ENCODE measurements at places on chromosomes 2 and 18.

- DNase-seq = no peak
Measured at GRCh38 chr2:150046211-150046610, 441.3 kb downstream of the RND3 start.

GRCh38 chr2:196288006-196288538, 116.7 kb upstream of the STK17B start:
- no peak for DNase-seq

DNA sequence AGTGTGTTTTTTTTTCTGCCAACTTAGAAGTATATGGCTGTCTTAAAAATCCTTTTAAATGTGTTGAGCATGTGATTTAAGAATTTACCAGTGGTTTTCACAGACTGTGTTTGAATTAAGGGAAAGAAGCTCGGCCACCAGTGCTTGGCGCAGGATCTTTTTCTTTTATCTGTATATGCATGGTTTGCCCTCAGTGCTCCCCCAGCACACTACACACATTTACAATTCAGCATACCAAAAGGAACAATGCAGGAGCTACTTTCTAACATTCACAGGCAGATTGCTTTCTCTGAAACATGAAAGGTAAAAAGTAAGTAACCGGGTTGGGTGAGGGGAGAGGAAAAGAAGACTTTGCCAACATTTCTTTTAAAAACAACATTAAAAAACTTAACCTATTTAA, 3.9 kb downstream of the SALL3 start:
- DNase-seq = no peak

- DNase-seq = no peak
Measured at GRCh38 chr18:48902856-48903601, 47.7 kb downstream of the SMAD7 start.

DNA sequence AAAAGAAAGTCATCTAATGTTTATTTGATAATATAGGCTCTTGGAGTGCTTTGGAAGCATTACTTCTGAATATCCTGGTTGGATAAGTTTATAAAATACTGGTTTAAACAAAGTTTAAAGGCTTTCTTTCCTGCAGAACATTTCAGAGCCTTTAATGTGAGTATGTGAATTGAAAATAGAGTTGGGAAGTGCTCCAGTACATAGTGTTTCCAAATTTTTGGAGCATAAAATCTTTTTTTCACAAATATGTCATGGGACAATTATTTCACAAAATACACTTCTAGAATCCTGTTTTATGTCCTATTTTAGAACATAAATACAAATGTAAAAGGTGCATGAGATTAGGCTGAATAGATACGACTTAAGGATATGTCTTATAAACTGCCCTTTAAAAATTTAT, 158.9 kb upstream of the HNRNPA3 start:
- no peak for DNase-seq

DNA sequence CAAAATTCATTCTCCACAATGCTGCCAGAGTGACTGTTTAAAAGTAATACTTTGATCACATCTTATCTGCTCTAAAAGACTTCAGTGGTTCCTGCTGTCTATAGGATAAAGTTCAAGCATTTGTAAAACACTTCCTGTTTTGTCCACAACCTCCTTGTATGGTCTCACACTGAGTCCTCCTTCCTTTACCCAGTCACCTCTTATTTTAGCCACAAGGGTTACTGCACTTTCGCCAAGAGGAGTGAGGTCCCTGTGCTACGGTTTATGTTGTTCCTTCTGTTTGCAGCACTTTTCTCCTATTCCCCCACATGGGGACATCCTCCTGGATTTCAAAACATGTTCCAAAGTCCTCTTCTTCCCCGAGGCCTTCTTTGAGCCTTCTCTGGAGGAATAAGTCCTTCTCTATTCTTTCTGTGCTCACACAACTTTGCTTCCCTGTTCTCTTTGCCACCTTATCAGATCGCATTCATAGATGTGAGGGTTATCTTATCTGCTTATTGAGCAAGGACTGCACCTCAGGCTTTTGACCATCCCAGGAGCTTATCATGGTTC, 112.2 kb upstream of the NABP1 start:
- no peak for DNase-seq

DNA sequence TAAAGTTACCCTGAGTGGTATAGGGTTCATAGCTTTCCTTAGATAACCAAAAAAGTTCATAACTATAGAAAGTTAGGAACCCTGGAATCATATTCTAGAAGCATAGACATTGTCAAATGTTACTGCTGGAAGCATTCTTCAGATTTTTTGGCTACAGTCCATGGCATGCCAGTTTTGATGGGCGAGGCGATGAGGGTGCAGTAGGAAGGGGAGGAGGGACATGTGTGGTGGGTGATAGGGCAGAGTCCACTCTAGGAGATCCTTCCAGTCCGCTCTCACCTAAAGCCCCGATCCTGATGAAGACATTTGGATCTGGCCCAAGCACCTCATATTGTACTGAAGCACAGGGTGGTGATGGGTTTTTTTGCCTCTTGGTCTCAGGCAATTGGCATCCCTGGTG, 91.8 kb downstream of the HRH4 start:
- DNase-seq = no peak

GRCh38 chr2:54347622-54348021, 91.6 kb upstream of the TSPYL6 start:
- no peak for DNase-seq

DNA sequence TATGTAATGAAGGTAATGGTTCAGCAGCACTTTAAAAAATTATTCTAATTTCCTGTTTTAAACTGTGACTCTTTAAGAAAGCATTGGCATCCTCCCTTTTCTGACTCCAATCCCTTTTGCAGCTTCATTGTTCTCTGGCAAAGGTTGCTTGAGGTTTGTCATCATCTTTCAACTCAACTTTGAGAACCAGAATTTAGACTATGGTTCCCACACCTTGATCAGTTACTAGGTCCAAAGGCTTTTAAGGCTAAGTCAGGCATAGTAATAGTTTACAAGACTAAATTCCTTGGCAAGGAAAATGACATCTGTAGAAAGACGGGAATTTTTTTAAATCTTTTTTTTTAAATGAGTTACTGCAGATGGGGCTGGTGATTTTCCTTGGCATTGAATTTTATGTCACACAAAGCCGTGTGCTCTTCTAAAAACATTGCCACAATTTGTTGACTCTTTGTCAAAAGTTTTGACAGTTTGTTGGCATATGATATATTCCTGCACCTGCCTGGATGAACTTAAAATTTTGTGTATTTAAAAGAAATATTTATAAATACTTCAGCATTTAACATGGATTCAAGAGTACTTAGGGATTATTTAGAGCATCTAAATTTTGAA, 451.0 kb downstream of the MEIS1 start:
- no peak for DNase-seq

- DNase-seq = no peak
Measured at GRCh38 chr2:177639262-177639914, 246.8 kb downstream of the AGPS start.

- no peak for DNase-seq
Measured at GRCh38 chr18:79903071-79903635, 48.3 kb downstream of the SLC66A2 start.

DNA sequence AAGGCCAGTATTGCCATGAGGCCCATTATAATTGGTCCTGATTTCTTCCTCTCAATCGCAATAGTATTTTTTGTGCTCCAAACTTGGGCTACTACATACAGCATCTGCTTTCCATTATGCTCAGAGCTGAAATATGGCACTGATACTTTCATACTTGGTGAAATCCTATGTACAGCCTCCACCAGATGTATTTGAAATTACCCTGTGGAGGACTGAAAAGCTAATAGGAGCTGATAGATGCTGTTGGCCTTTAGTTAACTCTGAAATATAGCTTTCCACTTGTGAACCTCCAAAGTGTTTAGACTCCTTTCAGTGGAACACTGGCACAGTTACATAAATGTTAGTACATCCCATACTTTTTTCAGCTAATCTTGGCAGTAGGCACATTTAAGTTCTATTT, 205.7 kb downstream of the NEDD4L start:
- DNase-seq = no peak

DNA sequence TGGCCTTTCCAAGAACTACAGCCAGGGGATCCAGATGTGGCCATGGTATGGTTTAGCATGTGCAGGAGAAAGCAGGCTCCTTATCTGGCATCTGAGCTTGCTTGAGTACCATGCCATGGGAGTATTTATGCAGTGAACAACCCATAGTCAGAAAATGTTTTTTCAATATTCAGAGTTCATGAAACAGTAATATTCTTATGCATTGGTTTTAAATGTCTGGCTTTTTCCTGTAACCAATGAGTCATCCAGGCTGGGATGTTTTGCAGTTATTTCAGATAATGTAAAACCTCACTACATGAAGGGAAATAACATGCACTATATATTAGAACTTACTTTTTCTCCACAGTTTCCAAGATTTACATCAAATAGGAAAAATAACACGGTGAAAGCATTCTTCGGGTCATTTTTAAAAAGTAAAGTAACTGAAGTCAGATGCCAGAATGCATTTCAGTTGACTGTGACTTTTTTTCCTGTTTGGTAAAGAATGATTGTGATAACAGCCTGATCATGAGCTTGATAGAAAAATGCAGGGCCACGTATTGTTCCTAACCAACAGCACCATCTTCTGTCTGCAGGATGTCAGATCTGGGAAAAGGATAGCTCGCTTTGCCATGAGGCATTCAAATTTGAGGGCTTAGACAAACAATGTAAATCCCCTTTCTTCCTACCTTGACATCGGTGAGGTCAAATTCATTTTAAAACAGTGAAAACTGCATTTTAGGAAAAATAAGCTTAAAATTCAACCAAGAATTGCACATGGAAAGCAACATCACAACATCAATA, 152.8 kb downstream of the DSC3 start:
- DNase-seq = no peak

- DNase-seq = no peak
Measured at GRCh38 chr2:229409751-229410181, 138.7 kb upstream of the PID1 start.

- no peak for DNase-seq
Measured at GRCh38 chr2:36408198-36408703, 52.7 kb downstream of the CRIM1 start.

DNA sequence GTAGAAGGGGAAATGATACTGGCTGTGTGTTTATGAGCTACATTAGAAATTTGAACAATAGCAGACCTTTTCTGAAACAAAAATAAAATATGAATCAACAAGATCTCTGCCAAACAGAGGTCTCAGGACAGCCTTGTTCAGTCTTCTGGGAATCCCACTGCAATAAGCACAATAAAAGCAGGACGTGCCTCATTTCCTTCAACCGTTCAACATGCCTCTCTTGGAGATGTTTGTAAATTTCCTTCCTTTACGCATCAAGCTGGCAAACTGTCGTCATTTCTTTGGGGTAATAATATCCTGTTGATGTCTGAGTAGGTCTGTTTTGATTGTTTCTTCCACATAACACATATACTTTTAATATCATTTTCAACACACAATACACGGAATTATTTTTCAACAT, 77.2 kb downstream of the TCF4 start:
- no peak for DNase-seq

- DNase-seq = no peak
Measured at GRCh38 chr2:39511219-39511604, 74.1 kb upstream of the MAP4K3 start.

GRCh38 chr2:85717308-85718008, 23.3 kb downstream of the GNLY start:
- DNase-seq = no peak

GRCh38 chr2:21519821-21520220, 396.1 kb downstream of the TDRD15 start:
- DNase-seq = no peak

- DNase-seq = no peak
Measured at GRCh38 chr2:240452462-240453256, 17.2 kb downstream of the GPC1 start.

- DNase-seq = no peak
Measured at GRCh38 chr2:212732860-212733259, 194.3 kb upstream of the ERBB4 start.

DNA sequence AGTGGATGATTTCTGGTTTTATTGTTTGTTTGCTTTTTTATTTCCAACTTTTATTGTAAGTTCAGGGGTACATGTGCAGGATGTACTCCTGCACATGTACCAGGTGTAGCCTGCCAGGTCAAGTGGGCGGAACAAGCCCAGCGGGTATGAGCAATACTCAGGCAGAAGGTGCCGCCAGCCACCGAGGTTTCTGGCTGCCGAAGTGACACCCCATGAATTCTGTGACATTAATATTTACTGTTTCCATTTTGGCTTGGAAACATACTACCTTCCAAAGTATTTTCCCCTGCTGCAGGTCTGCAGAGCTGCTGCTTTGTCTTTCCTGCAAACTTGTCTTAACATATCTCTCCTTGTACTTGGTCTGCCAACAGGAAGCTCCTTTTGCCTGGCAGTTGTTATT, 78.5 kb downstream of the PTPN4 start:
- no peak for DNase-seq

DNA sequence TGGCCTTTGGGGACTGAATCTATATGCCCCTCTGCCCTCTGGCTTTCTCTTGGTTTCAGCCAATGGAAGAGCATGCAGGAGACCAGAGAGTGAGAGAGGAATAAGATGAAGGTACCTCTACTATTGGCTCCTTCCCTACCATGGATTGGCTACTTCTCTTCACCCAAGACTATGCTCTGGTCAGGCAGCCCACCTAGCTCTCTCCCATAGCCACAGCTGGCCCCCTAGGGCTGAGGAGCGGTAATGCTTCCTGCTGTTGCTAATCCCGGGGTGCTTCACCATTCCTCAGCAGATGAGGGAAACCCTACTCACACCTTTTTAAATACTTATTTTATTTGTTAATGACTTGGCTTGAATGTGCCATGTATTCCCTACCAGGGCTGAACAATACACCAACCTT, 142.4 kb downstream of the MREG start:
- DNase-seq = no peak

- no peak for DNase-seq
Measured at GRCh38 chr2:151243468-151243867, 18.2 kb downstream of the RBM43 start.

- no peak for DNase-seq
Measured at GRCh38 chr2:2161871-2162653, 169.0 kb downstream of the MYT1L start.

DNA sequence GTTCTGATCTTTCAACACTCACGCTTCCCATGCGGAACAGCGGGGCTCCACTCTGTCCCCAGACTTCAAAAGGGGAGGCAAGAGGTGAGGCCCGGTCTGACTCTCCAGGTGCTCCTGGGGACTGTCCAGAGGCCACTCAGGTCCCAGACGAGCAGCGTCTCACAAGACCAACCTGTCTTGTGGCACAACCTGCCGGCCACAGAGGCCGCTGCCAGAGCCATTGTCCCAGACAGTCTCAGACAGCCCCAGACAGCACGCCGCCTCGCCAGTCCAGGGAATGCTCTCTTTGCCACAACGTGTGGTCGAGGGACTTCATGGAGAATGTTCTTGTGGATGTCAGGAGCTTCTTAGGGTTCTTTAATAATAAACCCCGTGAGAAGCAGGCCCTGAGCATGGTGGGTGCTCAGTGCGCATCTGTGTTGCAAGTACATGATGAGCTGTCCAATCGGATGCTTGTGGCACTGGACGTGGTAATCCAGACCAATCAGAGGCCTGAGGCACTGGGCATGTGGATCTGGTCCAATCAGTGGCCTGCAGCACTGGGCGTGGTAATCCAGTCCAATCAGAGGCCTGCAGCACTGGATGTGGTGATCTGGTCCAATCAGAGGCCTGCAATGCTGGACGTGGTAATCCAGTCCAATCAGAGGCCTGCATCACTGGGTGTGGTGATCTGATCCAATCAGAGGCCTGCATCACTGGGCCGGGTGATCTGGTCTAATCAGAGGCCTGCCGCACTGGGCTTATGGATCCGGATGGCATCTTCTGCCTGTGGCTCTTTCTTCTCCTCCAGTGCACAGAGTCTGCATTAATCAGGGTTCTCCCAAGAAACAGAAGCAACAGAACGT, 76.4 kb downstream of the TMEM18 start:
- DNase-seq = no peak

- no peak for DNase-seq
Measured at GRCh38 chr2:235937526-235937925, 230.7 kb downstream of the GBX2 start.

- no peak for DNase-seq
Measured at GRCh38 chr2:46151577-46151976, 145.6 kb upstream of the EPAS1 start.

Data from stimulated activated CD4-positive, alpha-beta T cell treated with anti-CD3 and anti-CD28 coated beads, Interleukin-4, amount 100 ng/mL, for 4 hours (primary cell).